Activated naive CD8-positive, alpha-beta T cell treated with anti-CD3 and anti-CD28 coated beads, Interleukin-2, amount 10 ng/mL, durations not matched to agents 7 days and 5 days (primary cell): ENCODE measurements at places on chromosomes 11 and 22. TPM values are rescaled to one million over a fixed set of nuclear protein-coding genes. Genes with fewer than 3 reads are reported as not detected.

Gene PAX6
- total RNA-seq: not detected

GRCh38 chr11:95092549-95093324 is 3.1 kb downstream of the ENDOD1 start:
- peak; percentile 36 for DNase-seq

Gene CCDC81
- 0.39 TPM for total RNA-seq

DNA sequence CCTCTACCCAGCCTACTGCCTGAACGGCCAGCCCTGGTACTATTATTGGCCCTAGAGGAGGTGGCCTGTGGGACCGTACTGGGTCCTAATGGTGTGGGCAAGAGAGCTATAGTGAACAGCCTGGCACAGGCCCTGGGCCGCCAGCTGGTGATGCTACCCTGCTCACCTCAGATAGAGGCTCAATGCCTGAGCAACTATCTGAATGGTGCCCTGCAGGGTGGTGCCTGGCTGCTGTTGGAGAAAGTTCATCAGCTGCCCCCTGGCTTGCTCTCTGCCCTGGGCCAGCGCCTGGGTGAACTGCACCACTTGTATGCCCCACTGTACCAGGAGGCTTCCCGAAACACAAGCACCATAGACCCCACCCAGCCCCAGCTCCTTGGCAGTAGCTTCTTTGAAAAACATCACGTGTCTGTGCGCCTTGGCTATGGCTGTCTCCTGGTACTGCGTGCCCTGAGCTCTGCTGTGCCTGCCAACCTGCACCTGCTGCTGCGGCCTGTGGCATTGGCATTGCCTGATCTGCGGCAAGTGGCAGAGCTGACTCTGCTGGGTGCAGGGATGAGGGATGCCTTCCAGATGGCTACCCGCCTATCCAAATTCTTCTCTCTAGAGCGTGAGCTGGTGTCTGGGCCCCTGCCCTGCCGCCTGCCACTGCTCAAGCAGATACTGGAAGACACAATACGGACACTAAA is 49.0 kb downstream of the DNHD1 start:
- DNase-seq: no peak

GRCh38 chr22:42632096-42632495 is 8.3 kb downstream of the ATP5MGL start:
- DNase-seq: no peak

Gene CRACR2B
- 10.5 TPM for total RNA-seq

Gene CHST1
- total RNA-seq: not detected

- peak; percentile 2 for DNase-seq
These were observed 16.6 kb downstream of the TST start for GRCh38 chr22:37002633-37003032.

Gene KRTAP5-1
- not detected for total RNA-seq

DNA sequence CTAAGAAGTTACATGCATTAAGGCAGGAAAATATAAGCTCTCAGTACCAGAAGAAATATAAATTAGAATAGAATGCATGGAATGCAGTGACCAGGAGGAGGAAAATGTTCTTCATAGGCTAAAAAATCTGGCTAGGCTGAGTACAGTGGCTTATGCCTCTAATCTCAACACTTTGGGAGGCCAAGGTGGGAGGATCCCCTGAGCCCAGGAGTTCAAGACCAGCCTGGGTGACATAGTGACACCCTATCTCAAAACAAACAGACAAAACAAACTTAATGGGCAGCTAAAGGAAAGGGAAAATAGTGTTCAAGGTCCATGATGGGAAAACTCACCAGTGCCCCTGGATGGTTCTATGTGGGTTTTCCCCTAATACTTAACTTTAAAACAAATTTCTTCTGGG is 78.3 kb upstream of the RASSF10 start:
- no peak for DNase-seq

GRCh38 chr11:78403781-78404180 is 13.8 kb downstream of the GAB2 start:
- DNase-seq: no peak

Gene MAPK8IP2
- total RNA-seq: 0.28 TPM

GRCh38 chr11:70783356-70783755 is 385.0 kb downstream of the CTTN start:
- no peak for DNase-seq

Gene SLC17A6
- total RNA-seq: not detected

- DNase-seq: no peak
These were observed 523.5 kb downstream of the TBC1D22A start for GRCh38 chr22:47285981-47286380.

DNA sequence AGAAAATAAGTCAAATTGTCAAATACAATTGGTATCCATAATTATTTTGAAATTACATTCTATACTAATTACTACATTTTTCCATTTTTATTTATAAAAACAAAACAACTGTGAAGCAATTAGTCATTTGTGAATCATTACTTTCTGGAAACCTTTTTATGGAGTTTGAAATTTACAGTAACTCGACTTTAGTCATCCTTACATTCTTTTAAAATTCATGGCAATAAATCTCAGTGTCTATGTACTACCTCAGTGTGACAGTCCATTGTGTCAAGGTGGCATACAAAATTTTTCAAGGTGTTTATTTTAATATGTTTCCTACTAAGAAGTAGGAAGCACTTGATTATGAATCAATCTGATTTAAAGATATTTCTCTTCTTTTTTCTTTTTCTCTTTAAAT is 1949.4 kb upstream of the RAG2 start:
- DNase-seq: no peak

Gene PATE2
- total RNA-seq: not detected

Gene TESMIN
- total RNA-seq: 9.2 TPM

Gene GRAMD1B
- total RNA-seq: 36.2 TPM

Gene FAM83F
- total RNA-seq: 0.20 TPM

Gene UQCR10
- 83.6 TPM for total RNA-seq

DNA sequence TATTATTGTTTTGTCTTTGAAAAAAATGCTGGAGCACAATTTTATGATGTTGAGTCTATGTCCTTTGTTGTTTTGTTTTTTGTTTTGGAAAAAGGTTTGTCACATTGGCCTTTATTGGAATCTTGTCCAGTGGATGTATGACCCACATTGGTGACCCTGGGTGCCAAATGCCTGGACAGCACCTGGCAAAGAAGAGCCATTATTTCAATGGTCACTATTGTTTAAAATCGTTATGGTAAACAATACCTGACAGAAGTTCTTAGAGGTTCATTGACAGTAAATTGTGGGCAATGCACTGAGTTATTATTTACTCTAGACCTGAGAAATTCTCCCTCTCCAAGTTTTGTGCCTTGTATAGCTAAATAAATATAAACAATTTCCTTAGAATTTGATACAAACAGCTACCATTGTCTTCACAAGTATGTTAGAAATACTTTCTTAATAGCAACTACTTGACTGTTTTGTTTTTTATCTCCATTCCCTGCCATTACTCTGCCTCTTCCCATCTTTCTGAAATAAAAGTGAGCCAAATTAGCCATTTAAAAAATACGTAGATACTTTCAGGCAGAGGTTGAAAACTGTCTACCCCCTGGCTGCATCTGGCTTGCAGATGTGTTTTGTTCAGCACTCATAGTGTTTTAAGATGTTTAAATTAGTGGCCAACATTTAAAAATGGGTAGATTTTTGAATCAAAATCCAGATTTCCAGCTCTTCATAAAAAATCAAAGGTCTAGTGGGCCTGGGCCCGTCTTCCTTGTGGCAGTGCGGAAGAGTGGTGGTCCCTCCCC is 39.9 kb downstream of the BMAL1 start:
- DNase-seq: no peak

DNA sequence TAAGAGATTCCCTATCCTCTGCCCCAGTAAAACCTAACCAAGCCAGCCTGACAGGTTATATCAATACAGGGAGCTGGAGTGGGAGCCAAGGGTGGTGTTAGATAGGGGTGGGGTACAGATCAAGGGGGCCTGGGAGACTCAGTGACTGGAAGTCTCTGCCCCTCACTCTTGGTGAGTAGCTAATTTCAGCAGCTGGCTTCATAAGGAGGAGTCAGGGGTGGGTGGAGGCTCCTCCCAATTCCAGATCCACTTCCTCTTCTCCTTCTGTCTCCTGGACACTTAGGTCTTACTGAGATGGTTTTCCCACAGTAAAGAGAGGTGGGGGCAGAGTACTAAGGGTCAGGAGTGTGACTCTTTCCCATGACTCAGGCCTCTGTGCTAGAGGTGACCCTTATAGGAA is 1.1 kb upstream of the VSIG2 start:
- DNase-seq: no peak

Gene SMTNL1
- not detected for total RNA-seq

Gene GGTLC2
- not detected for total RNA-seq

DNA sequence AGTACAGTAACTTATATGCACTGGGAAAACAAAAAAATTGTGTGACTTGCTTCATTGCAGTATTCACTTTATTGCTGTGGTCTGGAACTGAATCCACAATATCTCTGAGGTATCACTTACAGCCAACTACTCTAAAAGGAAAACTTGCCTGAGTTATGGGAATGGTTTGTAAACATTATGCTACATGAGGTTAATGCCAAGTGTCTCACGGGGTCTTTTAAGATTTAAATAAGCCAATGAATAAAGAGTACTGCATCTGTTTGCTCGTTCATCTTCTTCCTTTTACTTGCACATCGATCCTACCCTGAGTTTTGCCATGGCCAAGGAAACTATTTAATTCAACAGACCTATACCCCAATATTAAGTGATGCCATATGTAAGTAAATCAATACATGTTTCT is 72.0 kb upstream of the API5 start:
- no peak for DNase-seq

DNA sequence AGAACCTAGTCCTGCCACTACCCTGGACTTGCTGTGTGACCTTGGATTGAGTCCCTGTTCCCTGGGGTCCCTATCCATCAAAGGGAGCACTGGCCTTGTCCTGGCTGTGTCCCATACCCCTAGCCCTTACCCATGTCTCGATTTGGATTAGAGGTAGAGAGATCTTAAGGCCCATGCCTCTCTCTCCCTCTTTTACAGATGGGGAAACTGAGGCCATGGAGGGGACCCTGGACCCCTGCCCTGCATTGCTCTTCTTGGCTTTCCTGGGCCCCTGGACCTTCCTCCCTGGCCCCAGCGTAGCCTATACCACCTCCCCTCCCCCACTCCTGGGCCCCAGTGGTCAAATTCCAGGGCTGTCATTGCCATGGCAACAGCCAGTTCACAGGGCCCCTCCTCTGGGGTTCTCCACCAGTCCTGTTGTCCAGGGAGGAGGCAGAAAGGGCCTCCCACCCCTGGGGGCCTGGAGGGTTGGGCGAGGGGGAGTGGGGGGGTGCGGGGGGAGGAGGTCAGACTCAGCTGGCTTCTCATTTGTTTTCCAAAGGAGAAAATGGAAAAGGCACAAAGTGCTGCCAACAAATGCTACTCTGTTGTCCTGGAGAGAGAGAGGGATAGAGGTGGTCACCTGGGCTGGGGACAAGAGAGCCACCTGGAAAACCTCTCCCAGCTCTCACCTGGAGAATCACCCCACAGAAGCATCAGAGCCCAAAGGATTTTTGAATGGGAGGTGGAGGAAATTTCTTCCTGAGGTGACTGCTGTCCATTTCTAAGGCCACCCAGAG is 23.3 kb downstream of the ARHGEF17 start:
- DNase-seq: no peak

GRCh38 chr22:29683536-29683935 is 36.3 kb upstream of the CABP7 start:
- no peak for DNase-seq

Gene SEZ6L
- not detected for total RNA-seq

DNA sequence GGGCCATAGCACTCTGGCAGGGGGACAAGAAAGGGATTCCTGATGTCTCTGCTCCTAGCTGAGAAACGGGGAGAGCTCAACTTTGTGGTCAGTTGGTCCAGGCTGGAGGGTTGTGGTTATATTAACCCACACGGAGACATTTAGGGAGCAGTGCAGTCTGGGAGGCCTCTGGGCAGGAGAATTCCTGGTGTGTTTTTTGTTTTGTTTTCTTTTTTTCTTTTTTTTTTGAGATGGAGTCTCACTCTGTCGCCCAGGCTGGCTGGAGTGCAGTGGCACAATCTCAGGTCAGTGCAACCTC is 88.0 kb upstream of the SHISAL1 start:
- no peak for DNase-seq
